Fibroblast of the conjunctiva (primary cell): ENCODE measurements at places on chromosomes 12 and 14.

GRCh38 chr14:102903889-102904512 is 18.5 kb upstream of the AMN start:
- DNase-seq: no peak

DNA sequence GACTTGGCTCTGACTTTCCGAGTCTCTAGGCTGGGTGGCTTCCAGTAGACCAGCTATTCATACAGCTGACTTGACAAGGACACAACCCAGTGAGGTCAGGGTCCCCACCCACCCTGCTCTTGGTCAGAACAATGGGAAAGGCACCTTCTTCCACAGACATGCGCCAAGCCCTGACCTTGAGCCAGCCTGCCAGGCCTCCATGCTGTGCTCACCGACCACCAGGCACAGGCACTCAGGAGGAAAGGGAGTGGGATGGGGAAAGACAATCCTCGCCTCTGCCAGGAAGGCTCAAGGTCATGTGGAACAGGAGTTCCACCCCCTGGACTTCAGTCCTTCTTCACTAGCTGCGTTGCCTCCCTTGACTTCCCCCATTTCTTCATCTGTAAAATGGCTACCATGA is 31.4 kb downstream of the GALNT16 start:
- no peak for DNase-seq

GRCh38 chr14:39704594-39704993 is 272.4 kb upstream of the FBXO33 start:
- DNase-seq: no peak

DNA sequence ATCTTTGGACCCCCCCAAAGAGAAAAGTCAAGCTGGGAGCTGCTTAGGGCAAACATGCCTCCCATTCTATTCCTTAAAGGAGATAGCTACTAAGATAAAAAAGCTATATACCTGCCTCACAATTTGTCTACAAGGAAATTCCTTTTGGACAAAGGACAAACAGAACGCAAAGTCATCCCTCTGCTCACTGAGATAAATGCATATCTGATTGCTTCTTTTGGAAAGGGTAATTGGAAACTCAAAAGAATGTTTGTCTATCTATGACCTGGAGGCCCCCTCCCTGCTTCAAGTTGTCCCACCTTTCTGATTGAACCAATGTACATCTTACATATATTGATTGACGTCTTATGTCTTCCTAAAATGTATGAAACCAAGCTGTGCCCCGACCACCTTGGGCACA is 80.9 kb upstream of the FUT8 start:
- no peak for DNase-seq

DNA sequence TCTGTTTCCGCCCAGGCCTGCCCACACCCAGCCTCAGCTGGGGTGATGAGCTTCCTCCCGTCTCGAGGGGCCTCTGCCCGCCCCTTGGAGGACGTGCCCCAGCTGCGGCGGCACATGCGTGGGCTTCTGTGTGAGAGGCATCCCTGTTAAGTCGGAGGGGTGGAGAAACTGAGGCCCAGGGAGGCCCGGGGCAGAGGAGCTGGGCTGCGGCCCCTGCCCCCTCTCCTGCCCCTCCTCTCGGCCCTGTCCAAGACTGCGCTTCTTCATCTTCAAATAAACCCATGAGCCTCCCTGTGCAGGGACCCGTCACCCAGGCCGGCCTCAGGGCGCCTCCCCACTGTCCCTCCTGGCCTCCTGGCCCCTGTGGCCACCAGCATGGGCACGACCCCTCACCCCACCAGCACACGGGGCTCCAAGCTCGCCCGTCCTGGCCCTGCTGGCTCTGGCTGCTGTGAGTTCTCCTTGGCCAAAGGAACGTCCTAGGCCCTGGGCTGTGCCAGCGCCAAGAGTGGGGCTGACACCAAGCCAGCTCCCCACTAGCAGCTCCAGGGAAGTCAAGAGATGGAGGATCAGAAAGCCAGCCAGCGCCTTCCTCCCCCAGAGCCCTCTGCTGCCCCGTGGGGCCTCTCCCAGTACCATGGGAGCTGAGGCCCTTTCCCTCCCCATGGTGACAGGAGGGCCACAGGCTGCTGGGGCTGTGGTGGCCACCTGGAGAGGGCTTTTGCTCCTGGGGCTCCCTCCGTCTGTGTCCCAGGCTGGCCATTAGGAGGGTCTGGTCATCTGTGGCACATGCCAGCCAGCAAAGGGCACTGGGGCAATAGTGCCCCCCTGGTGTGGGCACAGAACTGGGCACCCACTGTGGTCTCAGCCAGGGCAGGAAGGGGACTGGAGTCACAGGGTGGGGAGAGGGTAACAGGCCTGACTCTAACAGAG is 180.4 kb downstream of the KIF26A start:
- DNase-seq: no peak

- no peak for DNase-seq
These were observed 3.7 kb upstream of the KRT3 start for GRCh38 chr12:52799505-52800211.

GRCh38 chr12:61652265-61652664 is 607.9 kb upstream of the USP15 start:
- no peak for DNase-seq

DNA sequence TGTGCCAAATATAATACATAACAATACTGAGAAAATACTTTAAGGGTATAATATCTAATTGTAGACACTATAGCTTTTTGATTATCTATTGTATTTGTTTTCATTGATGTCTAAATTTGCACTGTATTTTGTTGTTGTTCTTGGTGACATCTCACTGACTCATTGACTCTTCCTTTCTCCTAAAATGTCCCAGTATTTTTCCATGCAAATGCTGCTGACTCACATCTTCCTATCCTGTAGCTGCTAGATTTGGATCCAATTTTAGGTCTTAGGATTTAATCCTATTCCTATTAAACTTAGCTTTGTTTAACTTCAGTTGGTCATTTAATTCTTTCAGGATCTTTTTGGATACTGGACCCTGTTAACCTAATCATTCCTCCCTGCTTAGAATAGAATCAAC is 148.5 kb downstream of the TMTC2 start:
- no peak for DNase-seq

DNA sequence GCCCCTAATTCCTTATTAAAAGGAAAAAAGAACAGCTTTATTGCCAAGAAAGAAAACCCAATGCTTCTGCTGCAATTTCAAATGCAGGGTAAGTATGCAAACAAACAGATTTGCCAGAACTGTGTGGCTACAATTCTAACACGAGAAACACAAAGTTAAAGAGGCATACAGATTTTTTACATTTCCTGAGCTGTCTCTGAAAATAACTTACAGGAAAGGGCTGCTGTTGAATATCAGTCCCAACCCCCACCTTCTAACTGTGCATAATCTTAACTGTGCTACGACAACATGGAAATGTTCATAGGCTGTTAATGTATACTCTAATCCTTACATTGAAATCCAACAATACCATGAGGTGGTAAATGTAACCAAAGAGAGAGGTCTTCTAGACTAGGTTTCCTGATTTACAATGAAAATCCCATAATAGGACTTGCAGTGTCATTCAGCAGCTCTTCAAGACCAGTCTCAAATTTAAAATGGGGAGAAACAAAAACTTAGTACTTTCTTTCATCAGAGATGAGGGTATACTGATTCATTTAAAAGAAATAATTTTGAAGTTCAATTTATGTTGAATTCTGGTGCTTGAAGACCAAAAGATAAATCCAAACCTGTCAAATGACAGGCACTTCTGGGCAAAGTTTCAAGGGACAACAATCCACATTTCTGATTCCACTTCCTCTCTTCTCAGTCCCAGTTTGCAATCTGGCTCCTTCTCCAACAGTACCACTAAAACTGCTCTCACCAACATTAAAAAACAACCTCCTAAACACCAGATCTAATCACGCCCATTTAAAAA is 14.4 kb downstream of the FGD6 start:
- no peak for DNase-seq

- DNase-seq: no peak
These were observed 88.8 kb downstream of the KCNH5 start for GRCh38 chr14:62956413-62956812.

GRCh38 chr12:28135801-28136439 is 54.3 kb upstream of the CCDC91 start:
- DNase-seq: no peak

DNA sequence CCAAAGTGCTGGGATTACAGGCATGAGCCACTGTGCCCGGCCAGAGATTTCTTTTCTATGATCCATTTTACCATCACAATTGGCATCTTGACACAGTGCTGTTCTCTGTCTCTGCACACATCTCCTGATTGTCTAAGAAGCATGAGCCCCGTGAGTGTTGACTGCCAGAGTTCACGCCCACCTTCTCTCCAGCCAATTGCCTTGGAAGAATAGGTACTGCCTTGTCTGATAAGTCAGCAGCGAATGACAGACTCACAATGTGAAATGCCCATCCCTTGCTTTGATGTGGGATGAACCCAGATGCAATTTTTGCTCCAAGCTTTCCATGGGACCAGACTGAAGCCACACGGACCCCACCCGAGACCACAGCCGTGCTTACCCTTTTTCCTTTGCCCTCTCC is 19.3 kb downstream of the EIF5 start:
- DNase-seq: no peak
